GM12878 (cell line): ENCODE measurements at places on chromosomes 2 and 18. TPM values are rescaled to one million over a fixed set of nuclear protein-coding genes. Genes with fewer than 3 reads are reported as not detected.

LIPG gene
- total RNA-seq: 0.18 and 0.19 TPM in 2 replicates

ALPI gene
- not detected in 2 replicates for total RNA-seq

GRCh38 chr18:54503131-54503894, 87.7 kb upstream of the DYNAP start:
- no peak for DNase-seq
- no peak overlapping the region for H3K27ac ChIP-seq
- H3K4me3 ChIP-seq: no peak overlapping the region
- no peaks in the 10 kb centered on the region for H3K36me3 ChIP-seq
- H3K4me1 ChIP-seq: no peaks in the 10 kb centered on the region

MSTN gene
- not detected in 2 replicates for total RNA-seq
